Stimulated activated CD8-positive, alpha-beta memory T cell treated with anti-CD3 and anti-CD28 coated beads, Interleukin-15, amount 100 ng/mL, for 24 hours (primary cell): ENCODE measurements at places on chromosomes 1 and 21.

- DNase-seq: no peak
These were observed 94.5 kb downstream of the GLIS1 start for GRCh38 chr1:53644496-53644895.

GRCh38 chr1:229191066-229191674, 79.7 kb upstream of the RAB4A start:
- DNase-seq: no peak

DNA sequence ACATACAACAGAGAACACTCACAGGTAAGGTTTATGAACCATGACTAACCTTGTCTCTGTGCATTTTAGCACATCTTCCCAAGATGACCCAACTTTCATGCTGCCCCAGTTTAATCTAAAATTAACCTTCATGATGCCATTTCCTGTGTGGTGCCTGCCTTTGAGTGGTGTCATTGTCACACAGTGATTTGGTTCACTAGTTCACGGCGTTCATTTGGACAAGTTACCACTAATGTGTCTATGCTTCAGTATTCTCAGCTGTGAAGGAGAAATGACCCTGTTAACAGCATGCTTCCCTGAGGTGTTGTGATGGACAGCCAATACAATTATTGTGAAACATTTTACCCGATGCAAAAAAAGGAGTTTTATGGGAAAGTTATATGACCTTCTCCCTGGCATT, 693.1 kb downstream of the RWDD3 start:
- DNase-seq: no peak

DNA sequence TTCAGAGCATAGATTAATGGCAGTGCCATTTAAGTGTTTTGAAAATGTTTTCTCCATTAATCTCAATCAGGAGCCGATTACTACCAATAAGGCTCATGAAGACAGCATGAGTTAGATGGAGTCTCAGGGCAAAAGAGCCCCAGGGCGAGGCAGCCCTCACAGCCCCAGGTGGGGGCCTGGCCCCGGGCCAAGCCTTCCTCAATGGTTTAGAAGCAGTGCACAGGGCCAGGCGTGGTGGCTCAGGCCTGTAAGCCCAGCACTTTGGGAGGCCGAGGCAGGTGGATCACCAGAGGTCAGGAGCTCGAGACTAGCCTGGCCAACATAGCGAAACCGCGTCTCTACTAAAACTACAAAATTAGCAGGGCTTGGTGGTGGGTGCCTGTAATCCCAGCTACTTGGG, 348.1 kb upstream of the VAMP3 start:
- DNase-seq: no peak

DNA sequence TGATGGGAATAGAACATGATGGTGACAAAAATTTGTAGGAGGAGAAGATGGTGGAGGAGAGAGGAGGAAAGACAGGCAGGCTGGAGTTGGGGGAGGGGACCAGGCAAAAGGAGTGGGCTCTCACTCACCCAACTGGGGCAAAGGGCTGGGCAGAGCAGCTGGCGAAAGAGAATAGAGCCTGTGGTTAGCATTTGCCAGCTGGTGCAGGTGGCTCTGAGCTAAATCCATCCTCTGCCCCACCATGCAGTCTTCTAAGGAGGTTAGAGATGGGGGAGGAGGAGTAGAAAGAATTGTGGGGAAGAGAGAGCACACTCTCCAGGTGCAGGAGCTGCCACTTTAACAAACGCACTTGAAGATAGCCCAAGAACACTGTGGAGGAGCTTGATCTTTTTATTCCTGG, 27.6 kb upstream of the SLAMF1 start:
- no peak for DNase-seq

GRCh38 chr1:68359045-68359444, 90.7 kb downstream of the RPE65 start:
- no peak for DNase-seq

- no peak for DNase-seq
These were observed 61.2 kb upstream of the NFASC start for GRCh38 chr1:204809488-204809887.

GRCh38 chr1:46537651-46538050, 13.8 kb downstream of the KNCN start:
- no peak for DNase-seq

DNA sequence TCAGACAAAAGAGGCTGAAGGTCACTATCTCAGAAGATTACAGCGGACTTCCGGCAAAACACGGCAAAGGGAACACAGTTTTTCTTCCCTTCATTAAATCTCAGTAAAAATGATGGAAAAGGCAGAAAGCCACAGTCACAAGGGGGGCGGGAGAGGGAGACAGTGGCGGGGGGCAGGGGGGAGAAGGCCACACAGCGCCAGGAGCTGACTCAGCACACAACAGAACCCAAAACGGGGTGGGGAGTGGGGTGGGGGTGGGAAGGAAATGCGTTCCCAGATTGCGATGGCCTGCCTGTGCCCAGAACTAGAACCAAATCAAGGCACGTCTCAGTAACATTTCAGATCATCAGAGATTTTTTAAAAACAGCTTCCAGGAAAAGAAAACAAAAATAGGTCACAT, 13.4 kb downstream of the CFAP74 start:
- no peak for DNase-seq

DNA sequence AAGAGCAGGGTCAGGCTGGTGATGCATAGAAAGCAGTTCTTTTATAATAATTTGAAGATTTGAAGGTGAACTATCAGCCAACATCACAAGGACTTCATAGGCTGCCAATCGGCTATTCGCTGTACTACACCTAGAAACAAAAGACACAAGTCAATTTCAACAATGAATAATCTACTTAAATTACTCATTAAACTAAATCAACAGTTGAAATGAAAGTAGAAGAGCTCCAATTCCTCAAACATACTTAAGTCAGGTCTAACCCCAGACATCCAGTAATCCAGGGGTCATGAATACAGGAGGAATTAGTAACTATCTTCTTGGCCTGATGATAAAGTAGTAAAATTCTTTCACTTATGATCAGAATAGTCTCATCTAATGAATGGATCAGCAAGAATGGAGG, 64.5 kb downstream of the PCSK9 start:
- no peak for DNase-seq

GRCh38 chr1:8427493-8427892, 109.6 kb downstream of the SLC45A1 start:
- no peak for DNase-seq

DNA sequence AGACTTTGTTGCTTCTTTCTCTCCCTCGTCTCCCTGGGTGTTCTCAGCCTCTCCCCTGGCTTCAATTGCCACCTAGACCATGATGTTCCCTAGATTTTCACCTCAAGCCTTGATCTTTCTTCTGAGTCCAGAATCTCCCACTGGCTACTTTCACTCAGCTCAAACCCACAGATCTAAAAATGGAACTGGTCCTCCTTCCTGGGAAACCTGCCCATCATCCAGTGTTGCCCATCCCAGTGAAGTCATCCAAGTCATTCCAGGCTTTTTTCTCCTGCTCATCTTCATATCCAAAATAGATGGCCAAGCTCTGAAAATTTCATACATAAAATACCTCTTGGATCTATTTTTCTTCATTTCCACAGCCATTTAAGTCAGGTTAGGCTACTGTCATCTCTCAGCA, 347.4 kb downstream of the KCNH1 start:
- no peak for DNase-seq

- no peak for DNase-seq
These were observed 100.8 kb upstream of the TARDBP start for GRCh38 chr1:10911490-10912166.

GRCh38 chr1:157047062-157047410, 1.5 kb upstream of the ARHGEF11 start:
- DNase-seq: no peak

DNA sequence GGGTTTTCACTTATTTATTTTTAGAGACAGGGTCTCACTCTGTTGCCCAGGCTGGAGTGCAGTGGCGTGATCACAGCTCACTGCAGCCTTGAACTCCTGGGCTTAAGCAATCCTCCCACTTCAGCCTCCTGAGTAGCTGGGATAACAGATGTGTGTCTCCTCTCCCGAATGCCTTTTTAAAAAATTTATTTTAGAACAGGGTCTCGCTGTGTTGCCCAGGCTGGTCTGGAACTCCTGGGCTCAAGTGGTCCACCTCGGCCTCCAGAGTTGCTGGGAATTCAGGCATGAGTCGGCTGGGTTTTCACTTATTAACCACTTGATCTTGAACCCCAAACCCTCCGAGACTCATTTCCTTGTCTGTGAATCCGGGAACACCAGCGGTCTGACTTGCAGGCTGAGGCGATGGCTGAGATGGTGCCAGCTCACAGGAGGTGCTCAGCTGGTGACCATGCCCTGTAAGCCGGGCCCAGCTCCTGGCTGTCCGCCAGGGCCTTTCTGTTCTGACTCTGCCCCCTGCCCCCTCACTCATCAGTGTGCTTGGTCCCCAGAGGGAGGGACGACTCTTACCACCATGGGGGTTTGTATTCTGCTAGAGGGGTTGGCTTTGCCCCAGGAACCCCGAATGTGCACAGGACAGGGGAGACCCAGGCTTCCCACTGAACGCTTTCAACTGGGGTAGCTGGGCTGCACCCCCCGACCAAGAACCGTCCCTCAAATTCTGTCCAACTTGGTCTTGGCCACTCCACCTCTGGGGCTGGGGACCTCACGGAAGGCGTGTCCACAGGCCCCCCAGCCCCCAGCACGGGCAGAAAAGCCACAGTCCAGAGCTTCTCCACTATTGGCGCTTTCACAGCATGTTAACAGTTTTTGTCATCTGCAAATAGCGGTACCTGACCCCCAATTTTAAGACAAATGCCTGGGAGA, 22.5 kb downstream of the MMEL1 start:
- DNase-seq: no peak

- no peak for DNase-seq
These were observed 80.4 kb upstream of the SPATA6 start for GRCh38 chr1:48552420-48552819.
